ENCODE measurements at places on chromosomes 5 and 9.

DNA sequence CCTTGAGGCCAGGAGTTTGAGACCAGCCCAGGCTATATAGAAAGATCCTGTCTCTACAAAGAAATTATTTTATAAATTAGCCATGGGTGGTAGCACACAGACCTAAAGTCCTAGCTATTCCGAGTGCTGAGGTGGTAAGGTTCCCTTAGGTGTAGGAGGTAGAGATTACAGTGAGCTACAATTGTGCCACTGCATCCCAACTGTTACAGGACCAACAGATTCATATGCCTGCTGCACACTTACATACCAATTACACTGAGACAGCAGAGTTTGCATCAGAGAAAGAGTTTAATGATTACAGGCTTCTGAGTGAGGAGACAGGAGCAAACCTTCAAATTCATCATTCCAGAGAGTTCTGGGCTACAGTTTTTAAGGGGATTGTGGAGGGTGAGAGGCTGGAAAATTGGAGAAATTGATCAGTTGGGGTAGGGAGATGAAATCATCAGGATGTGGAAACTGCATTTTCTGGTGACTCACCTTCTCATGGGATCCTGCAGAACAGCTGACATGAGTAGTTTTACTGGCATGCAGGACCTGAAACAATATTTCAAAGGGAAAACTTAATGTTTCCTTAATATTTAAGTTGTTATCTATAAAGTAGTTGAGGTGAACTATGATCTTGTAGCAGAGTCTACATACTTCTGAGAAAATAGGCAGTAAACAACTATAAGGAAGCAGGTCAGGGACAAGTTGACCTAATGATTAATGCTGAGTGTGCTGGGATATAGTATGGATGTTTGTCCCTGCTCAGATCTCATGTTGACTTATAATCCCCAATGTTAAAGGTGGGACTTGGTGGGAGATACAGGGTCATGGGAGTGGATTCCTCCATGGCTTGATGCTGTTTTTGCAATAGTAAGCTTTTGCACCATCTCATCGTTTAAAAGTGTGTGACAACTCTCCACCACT lies 54.7 kb downstream of the ANXA2R start:
- peak; percentile 73 for DNase-seq

GRCh38 chr9:34437006-34437925 lies 21.1 kb downstream of the FAM219A start:
- DNase-seq = peak; percentile 62

- DNase-seq = peak; percentile 94
These were observed 59.1 kb downstream of the ABCA1 start for GRCh38 chr9:104868687-104869404.

- DNase-seq = no peak
These were observed 1.4 kb downstream of the ZFR start for GRCh38 chr5:32443145-32443540.

DNA sequence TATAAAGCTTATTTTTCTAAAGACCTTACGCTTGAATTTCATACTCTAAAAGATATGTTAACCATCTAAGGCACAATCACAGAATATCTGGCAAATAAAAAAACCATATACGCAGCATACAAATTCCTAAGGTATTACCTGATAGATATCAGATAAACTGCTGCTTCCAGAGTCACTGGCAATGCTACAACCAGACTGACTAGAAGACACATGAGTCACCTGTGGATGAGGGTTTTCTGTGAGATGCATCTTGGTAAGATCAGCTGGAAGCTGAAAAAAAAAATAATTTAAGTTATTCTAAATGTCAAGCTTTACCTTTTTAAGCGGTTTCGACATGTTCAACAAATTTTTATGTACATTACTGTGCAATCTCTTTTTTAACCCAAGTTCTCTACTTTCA lies 113.8 kb downstream of the RAPGEF6 start:
- peak; percentile 63 for DNase-seq

GRCh38 chr5:41157272-41157894 lies 55.9 kb downstream of the C6 start:
- DNase-seq = no peak

DNA sequence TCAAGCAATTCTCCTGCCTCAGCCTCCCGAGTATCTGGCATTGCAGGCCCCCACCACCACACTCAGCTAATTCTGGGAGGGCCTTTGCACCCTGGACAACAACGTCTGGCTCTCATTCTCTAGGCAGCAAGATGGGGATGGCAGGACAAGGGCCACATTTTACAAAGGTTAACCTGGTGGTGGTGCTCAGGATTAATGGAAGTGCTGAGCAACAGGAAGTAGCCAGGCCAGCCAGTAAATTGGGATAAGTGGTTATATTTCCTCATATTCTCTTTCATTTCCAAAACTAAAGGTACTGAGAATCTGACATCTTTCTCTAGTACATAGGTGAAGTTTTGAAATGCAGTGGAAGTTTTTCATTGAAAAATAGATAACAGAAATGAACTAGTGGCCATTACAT lies 24.7 kb upstream of the ASPN start:
- peak; percentile 13 for DNase-seq

DNA sequence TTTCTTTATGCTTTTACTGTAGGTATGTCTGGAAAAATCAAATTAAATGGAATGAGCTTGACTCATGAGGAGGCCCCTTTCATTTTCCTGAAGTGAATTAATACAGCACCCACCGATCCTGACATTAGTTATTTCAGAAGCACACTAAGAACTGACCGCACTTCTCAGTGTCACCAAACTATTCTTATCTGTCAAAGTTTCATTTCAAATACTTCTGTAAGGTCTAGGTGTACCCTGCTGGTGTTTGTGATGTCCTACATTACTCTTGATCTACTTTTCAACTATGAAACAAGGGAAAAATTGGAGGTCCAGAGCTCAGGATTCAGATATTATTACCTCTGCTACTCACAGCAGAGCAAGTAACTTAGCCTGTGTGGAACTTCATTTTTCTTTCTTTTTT lies 1.8 kb upstream of the TEK start:
- no peak for DNase-seq

DNA sequence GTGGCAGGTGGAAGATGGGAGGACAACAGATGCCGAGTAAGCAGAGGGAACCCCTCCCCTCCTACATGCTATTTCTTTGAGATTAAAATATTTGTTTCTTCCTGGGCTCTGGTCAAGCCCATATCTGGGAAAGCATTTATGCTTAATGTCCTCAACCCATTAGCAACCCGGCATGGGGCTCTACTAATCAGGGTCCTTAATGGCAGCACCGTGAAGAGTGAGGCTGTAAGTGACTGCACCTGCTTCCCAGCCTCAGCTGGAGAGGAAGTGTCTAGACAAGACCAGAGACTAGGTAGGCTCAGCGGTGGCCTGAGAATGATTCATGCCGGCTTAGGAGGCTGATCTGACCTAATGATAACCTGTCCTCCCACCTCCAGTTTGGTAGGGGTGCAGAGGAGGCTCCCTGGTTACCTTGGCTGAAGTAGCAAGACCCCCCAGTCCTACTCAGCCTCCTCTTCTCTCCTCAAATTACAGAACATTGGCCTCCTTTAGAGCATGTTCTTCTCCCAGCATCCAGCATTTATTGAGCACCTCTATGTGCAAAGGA lies 61.3 kb upstream of the HSPA9 start:
- DNase-seq = no peak

DNA sequence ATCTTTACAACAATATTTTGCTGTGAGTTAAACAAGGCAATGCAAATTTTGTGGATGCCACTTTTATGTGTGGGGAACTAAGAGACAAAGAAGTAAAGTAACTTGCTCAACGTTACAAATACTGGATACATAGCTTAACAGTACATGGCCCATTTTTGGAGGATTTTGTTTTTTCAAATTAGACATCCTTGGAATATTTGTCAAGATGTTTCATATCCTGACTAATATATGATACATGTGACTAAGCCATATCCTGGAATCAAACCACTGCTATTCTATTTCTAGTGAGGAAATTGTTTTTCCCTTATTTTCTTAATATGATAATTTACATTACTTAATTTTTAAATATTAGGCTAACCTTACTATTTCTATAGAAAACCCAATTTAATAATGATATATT lies 529.8 kb downstream of the DMRTA1 start:
- no peak for DNase-seq

- DNase-seq = no peak
These were observed 473.9 kb upstream of the COX7C start for GRCh38 chr5:86143837-86144236.

- peak; percentile 79 for DNase-seq
These were observed 28.3 kb downstream of the ARHGEF28 start for GRCh38 chr5:73654171-73654811.
